ENCODE measurements at places on chromosomes 7 and 10.

DNA sequence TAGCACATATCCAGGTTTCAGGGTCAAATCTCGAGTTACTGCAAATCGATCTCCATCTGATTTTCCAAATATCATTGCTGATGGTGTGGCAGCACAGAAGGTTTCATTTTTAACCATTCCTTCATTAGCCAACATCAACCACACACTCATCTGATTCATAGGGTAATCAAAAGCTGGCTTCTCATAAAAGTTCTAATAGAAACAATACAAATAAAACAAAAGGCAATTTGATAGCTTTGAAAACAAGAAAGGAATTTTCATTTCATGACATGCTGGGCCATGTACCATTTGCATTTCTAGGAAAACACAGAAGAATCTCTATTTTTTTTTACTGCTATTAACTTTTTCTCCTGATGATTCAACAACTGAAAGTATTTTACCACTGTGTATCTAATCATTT lies 147.7 kb upstream of the SLC26A5 start:
- no peak for DNase-seq

- DNase-seq = no peak
These were observed 92.0 kb downstream of the ZFAND4 start for GRCh38 chr10:45580371-45581215.

GRCh38 chr10:70592746-70593512 lies 9.6 kb downstream of the PRF1 start:
- DNase-seq = no peak

DNA sequence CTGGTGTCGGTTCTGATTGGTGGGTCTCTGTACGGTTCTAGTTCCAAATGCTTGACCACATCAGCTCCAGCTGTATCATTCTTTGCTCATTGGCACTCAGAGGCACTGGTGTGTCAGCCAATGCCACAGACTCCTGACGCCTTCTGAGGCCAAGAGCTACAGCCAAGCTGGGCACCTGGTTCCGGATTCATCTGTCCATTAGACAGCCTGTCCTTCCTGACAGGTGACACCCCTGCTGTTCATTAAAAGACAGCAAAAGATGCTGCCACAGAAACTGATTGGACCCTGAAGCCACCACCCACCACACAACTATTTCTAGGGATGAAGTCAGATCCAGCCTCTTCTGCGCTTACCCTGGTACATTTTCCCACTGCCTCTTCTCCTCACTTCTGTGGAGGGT lies 35.6 kb downstream of the COL13A1 start:
- DNase-seq = no peak

DNA sequence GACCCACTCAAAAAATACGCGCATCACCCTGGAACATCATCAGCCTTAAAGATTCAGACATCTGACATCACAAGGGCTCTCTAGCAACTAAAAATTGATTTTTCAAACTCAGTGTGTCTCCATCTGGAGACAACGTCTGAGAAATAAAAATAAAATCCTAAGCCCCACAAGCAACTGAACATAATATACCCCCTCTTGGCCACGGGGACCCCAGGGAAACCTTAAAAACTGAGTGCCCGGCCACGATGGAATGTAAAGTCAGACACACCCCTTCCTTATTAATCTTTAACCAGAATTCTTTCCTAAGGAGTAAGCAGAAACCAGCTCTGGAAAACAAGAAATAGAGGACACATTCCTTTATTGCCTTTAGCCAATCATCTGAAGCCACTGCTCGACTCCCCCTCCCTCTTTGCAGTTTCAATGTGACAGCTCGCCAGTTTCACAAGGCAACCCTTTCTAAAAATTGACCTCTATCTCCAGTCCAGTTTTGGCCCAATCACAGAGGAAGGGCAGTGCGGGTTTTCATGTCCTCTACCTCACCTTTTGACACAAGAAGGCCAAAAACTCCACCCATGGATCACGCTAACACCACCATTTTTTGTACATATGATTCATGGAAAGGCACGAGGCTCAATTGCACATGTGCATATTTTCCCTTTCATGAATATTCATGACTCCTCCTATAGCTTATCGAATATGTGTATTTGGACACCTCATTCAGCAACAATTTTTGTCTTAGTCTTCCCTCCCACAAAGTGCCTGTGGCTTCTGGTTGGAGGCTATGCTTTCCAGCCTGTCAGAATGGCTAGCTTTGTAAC lies 24.2 kb downstream of the IFIT3 start:
- DNase-seq = no peak

- no peak for DNase-seq
These were observed 316.3 kb downstream of the FRMD4A start for GRCh38 chr10:14014423-14014822.

GRCh38 chr10:95217476-95217875 lies 23.4 kb downstream of the ACSM6 start:
- no peak for DNase-seq

DNA sequence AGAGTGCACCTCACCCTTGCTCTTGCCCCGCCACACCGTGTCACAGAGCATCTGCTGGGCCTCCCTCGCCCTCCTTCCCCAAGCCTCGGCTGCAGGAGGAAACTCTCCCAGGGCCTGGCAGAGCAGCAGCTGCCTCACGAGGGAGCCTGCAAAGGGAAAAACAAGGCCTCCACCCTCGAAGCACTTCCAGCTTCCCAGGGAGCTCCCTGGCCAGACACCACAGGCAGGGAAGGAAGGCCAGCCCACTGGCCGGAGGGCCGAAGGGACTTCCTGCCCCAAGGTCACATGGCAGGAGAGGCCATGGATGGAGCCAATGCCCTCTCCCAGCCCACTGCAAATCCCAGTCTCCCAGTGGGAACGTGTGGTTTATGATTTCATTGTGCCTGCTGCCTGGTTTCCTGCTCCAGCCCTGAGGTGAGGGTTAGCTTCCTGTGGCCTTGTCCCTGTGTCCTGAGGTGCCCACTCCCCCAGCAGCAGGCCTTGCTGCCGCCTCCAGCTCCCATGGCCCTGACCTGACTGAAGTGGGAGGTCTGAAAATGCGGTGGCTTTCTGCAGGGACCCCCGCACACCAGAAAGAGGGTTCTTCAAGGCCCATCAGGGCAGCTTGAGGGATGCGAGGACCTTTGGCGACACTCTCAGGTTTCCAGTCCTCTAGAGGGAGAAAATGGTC lies 100.5 kb upstream of the PPIF start:
- no peak for DNase-seq

- DNase-seq = no peak
These were observed 40.6 kb downstream of the SH3PXD2A start for GRCh38 chr10:103814626-103815370.

GRCh38 chr7:158410720-158411119 lies 176.9 kb downstream of the PTPRN2 start:
- no peak for DNase-seq

- no peak for DNase-seq
These were observed 159.3 kb downstream of the LYZL1 start for GRCh38 chr10:29448125-29448524.

DNA sequence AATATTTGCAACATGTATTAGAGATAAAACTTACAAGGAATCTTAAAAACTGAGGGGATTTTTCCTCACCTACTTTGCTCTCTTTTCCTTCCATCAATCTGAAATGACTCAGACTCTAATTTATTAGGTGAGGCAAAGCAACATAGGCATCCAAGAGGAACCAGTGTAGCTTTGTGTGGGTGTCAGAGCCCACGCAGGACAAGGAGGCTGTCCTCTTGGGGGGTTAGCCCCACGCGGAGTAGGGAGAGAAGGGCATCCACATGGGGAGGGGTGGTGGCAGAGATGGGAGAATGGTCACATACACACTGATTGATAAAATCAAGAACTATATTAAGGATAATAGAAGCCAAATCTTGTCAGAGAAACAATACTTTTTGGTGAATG lies 33.8 kb upstream of the ARMS2 start:
- no peak for DNase-seq
